ENCODE measurements at places on chromosomes 11 and 22.

GRCh38 chr11:27421819-27422494, 50.6 kb downstream of the LGR4 start:
- no peak for DNase-seq

GRCh38 chr11:46625406-46625805, 8.1 kb downstream of the ATG13 start:
- no peak for DNase-seq

DNA sequence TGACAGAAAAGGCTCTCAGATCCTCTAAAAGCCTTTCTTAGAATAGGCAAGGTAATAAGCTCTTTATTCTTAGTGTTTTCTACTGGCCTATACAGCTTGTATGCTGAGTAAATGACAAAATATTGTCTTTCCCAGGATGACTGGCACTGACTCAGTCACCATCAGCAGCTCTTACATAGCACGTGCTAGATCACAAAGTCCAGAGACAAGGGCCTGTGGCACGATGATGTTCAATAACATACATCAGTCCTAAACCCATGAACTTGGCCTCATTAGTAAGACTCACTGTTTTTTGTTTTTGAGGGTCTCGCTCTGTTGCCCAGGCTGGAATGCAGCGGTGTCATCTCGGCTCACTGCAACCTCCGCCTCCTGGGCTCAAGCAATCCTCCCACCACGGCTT, 42.7 kb downstream of the CELF1 start:
- DNase-seq, result no peak

DNA sequence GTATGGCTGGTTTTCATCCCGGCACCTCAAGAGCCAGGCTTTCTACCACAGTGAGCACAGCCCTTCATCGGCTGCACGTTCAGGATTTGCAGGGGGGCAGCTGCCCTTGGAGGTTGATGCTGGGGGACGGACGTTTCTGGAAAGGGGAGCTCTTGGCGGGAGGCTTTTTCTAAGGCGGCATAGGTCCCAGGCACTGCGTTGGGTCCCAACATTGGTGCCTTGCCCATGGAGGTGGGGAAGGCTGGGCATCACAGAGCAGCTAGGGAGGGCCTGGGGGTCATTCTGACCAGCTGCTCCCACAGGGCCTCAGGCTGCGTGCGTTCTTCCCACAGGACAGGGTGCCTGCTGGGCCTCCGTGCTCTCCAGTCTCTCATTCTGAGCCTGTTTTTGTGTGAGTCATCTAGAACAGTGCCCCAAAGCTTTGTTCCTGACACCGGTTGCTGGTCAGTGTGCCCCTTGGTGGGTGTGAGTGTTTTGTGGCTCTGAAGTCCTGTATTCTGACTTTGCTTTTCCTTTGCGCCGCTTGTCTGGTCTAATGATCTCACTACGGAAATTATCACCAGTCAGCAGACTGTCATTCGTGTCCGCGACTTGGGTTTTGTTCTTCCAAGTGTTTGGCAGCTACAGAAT, 275.9 kb downstream of the TBC1D22A start:
- peak; percentile 28 for DNase-seq

DNA sequence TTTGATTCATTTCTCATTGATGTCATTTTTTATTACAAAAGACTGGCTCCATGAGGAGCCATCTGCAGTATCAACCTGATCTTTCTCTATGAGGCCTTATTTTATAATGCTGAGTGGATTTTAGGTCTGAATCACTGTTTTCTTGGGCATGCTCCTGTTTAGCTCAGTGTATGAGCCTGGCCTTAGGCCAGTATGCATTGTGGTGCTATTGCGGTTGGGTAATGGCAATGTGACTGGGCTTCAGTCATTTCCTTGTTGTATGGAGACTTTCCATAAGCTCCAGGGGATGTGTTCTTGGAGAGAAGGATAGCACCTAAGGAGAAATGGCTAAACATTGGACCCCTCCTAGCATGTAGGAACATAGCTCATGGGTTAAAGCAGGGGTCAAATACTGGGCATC, 293.2 kb downstream of the NELL1 start:
- DNase-seq, result no peak

DNA sequence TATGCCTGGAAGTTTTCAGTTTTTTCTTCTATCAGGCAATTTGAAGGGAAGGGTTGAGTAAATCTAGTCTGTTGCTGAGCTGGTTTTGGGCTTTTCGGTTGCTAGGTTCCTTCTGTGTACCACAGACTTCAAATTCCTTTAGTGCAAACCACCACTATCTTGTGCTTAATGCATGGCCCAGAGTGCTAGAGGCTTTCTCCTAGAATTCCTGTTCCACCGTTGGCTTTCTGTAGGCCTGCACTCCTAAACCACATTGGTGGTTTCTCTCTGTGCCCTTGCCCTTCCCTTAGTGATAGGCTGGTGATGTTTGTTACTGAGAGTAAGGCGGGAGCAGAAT, 47.1 kb upstream of the CTSC start:
- peak; percentile 48 for DNase-seq
